ENCODE measurements at places on chromosomes 16 and 17. TPM values are rescaled to one million over a fixed set of nuclear protein-coding genes. Genes with fewer than 3 reads are reported as not detected.

Gene FA2H
- total RNA-seq: not detected

Gene ODAD4
- total RNA-seq: 0.76 TPM

Gene SLC16A5
- total RNA-seq: 6.8 TPM

Gene OTOP2
- total RNA-seq: not detected

Gene SCRN2
- 24.3 TPM for total RNA-seq

GRCh38 chr17:34474706-34475105 lies 104.7 kb upstream of the TMEM132E start:
- H3K4me3 ChIP-seq: no peak overlapping the region
- H3K27me3 ChIP-seq: peaks cover 14% of the 10 kb centered on the region
- no peaks in the 10 kb centered on the region for H3K4me1 ChIP-seq
- no peaks in the 10 kb centered on the region for H3K36me3 ChIP-seq

- no peaks in the 10 kb centered on the region for H3K36me3 ChIP-seq
- H3K27ac ChIP-seq: no peak overlapping the region
- peaks cover 10% of the 10 kb centered on the region for H3K4me1 ChIP-seq
- H3K27me3 ChIP-seq: peaks cover 29% of the 10 kb centered on the region
Measured at GRCh38 chr17:50113624-50114320, 16.2 kb downstream of the SAMD14 start.

DNA sequence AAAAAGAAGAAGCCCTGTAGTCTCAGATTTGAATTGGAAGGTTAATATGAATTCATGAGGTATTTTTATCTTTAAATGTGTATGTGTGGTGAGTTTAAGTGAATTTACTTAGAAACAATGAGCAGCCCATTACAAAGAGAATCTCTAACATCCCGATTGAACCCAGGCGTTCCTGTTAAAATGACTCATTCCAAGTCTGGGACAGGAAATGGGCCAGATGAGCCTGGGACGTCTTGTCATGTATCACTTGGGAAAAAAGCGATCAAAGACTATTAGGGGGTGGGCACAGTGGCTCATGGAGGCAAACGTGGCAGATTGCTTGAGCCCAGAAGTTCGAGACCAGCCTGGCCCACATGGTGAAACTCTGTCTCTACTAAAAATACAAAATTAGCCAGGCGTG lies 81.6 kb downstream of the SEC14L1 start:
- DNase-seq: no peak
- peaks cover 15% of the 10 kb centered on the region for H3K36me3 ChIP-seq
- no peaks in the 10 kb centered on the region for H3K27me3 ChIP-seq

DNA sequence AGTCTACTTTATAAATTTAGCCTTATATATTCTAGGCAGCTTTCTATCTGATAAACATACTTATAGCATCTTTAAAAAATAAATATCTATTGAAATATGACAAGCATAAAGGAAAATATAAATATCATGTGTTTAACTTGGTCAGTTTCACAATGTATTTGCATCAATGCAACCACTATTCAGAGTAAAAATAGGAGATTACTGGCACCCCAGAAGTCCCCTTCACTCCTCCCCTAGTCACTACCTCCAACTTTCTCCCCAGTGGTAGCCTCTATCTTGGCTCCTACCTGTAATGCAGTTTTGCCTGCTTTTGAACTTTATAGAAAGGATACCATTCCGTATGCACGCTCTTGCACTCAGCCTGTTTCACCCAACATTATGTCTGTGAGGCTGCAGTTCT lies 3.2 kb upstream of the NOD2 start:
- H3K4me1 ChIP-seq: peaks cover 50% of the 10 kb centered on the region
- DNase-seq: no peak
- peaks cover 2% of the 10 kb centered on the region for H3K36me3 ChIP-seq
- H3K27ac ChIP-seq: no peak overlapping the region
- no peak overlapping the region for H3K4me3 ChIP-seq
- peaks cover 5% of the 10 kb centered on the region for H3K27me3 ChIP-seq

DNA sequence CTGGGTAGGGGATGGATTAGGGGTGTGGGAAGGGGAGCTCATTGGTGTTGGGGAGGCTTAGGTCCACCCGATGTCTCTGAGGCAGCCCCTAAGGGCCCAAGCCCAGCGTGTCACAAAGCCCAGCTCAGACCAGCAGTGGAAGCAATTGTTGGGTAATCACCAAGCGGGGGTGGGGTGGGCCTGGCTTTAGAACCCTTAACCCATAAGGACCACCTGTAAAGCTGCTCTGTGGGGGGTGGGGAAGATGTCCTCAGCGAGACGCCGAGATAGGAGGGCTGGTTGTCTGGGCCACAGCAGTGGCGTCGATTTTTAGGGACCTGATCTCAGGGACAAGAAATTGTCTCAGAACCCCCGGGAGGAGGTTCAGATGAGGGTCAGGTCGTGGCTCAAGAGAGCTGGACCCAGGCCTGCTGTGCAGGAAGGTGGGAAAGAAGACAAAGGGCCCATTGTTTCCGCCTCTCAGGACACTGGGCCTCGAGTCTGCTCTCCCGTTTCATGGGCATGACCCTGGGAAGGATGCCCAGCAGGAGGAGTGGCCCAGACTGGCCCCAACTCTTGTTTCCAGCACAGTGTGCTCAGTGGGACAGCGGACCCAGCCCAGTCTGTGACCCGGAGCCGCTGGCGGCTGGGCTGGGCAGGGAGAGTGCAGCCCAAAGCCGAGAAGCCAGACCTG lies 15.9 kb downstream of the ST6GALNAC2 start:
- no peak for DNase-seq
- peaks cover 5% of the 10 kb centered on the region for H3K27me3 ChIP-seq

GRCh38 chr17:77549726-77550366 lies 408.7 kb upstream of the TNRC6C start:
- no peaks in the 10 kb centered on the region for H3K36me3 ChIP-seq
- DNase-seq: no peak
- H3K27ac ChIP-seq: no peak overlapping the region

DNA sequence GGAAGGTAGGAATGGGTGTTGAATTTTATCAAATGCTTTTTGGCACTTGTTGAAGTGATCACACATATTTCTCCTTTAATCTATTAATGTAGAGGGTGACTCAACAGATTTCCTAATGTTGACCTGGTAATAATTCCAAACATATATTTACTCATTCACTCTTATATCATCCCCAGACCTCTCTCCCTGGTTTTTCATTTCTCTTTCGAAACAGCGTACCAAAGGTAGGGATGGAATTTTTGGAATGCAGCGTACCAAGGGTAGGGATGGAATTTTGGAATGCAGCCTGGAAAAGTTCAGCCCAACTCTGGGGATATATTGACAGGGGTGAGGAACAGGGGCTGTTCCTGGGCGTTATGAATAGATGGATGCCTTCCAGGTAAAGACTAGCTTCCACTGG lies 7.3 kb downstream of the KIF18B start:
- H3K27ac ChIP-seq: peak overlapping the region; percentile 20
- DNase-seq: no peak
- no peak overlapping the region for H3K4me3 ChIP-seq
- peaks cover 42% of the 10 kb centered on the region for H3K4me1 ChIP-seq
- peaks cover 39% of the 10 kb centered on the region for H3K36me3 ChIP-seq

GRCh38 chr16:71259086-71259485 lies 28.6 kb upstream of the HYDIN start:
- peaks cover 50% of the 10 kb centered on the region for H3K27me3 ChIP-seq
- no peak for DNase-seq
- no peak overlapping the region for H3K4me3 ChIP-seq
- no peaks in the 10 kb centered on the region for H3K36me3 ChIP-seq
